ENCODE measurements at places on chromosomes 16 and 17. TPM values are rescaled to one million over a fixed set of nuclear protein-coding genes. Genes with fewer than 3 reads are reported as not detected.

Gene HSD17B2
- 0.28 TPM for polyA plus RNA-seq

Gene FOXL1
- polyA plus RNA-seq: 6.4 TPM

Gene ZNF48
- 6.9 TPM for polyA plus RNA-seq

Gene FGF11
- 1.4 TPM for polyA plus RNA-seq

Gene KRTAP16-1
- not detected for polyA plus RNA-seq

Gene IGFALS
- 1.1 TPM for polyA plus RNA-seq

Gene TBC1D28
- not detected for polyA plus RNA-seq

Gene ALOX15B
- 0.20 TPM for polyA plus RNA-seq

Measured in right lung (tissue), 10 donors.